Activated T-helper 1 cell treated with anti-CD3 and anti-CD28 coated beads, Interleukin-12 subunit alpha, Interleukin-12 subunit beta, Interleukin-2, Interleukin-4 antibody, amounts not matched to agents 30 ng/mL and 10 ng/mL and 1 ng/mL, durations not matched to agents 14 hours and 24 hours and 36 hours (primary cell): ENCODE measurements at places on chromosomes 4 and X. TPM values are rescaled to one million over a fixed set of nuclear protein-coding genes. Genes with fewer than 3 reads are reported as not detected.

DNA sequence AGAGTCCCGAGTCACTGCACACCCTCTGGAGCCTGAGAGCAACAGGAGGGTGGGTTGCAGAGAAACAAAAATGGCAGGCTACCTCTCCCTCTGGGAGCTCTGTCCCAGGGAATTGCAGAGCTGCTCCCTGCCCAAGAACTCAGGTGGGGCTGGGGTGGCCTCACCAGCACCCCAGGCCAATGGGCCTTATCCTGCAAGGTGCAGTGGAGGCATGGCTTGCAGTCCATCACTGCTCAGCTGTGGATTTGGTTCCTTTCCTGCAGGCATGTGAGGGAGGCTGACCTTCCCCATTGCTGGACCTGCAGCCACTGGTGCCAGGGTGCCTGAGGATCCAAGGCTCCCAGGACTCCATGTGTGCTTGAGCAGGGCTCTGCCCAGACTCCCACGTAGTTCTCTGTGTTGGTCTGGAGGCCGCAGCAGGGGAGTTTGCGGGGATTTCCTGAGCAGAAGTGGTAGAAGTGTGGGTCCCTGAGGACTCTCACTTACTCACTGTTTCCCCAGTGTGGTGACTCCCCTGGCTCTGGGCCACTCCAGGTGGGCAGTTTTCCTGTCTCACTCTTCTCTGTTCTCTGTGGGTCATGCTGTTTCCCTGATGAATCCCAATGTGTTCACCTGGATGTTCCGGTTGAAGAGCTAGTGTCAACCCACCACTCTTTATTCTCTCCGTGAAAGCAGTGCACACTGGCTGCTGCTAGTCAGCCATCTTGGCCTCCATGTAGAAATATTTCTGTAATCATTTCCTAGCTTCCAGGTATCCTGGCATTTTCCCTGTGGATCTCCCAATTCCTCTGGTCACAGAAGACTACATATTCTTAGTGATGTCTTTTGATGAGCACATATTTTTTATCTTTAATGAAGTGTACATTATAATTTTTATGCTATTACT, 82.3 kb downstream of the ARHGAP24 start:
- H3K4me1 ChIP-seq, result no peaks in the 10 kb centered on the region
- H3K27me3 ChIP-seq, result no peaks in the 10 kb centered on the region
- H3K27ac ChIP-seq, result no peak overlapping the region
- no peaks in the 10 kb centered on the region for H3K36me3 ChIP-seq
- no peak for DNase-seq

DNA sequence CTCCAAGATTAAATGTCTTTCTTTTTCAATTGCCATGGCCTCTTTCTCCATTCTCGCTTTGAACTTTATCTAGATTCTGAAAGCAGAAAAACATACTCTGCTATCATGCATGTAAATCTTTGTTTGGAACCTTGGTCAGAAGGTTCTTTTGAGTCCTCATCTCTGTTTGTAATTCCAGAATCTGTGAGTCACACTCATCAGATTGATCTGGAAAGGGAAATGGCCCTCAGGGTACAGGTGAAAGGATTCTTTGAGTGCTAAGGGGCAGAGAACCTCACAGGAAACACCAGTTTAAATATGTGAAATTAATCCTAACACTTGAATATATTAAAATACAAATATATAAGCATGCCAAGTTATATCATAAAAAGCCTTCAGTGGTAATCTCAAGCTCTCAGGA, 211.0 kb upstream of the ADGRL3 start:
- DNase-seq, result no peak
- no peak overlapping the region for H3K27ac ChIP-seq
- H3K36me3 ChIP-seq, result no peaks in the 10 kb centered on the region

DNA sequence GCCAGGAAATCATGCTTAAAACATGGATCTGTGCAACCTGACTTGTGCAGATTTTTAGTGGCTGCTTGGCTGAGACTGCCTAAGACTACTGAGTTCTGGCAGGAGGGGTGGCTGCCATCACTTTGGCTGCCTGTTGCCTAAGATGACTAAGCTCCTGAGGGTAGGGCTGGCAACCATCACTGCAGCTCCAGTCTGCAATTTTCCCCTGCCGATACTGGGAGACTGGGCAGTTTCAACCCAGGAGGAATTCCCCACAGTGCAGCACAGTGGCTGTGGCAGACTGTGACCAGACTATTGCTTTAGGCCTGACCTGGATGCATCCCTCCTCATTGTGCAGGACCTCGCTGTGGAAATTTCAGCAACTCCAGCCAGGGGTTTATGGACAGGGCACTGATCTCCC, 544.9 kb downstream of the ANKRD50 start:
- no peaks in the 10 kb centered on the region for H3K4me1 ChIP-seq
- H3K27ac ChIP-seq, result no peak overlapping the region
- H3K36me3 ChIP-seq, result no peaks in the 10 kb centered on the region
- H3K4me3 ChIP-seq, result no peak overlapping the region
- DNase-seq, result no peak

Gene STAP1
- 19.2 and 19.7 TPM in 2 replicates for total RNA-seq

GRCh38 chrX:49203536-49203935, 3.5 kb upstream of the SYP start:
- no peak overlapping the region for H3K4me3 ChIP-seq
- H3K36me3 ChIP-seq, result no peaks in the 10 kb centered on the region
- no peak for DNase-seq
- H3K27ac ChIP-seq, result no peak overlapping the region

Gene ZBED1
- 39.8 and 41.6 TPM in 2 replicates for total RNA-seq

- H3K4me1 ChIP-seq, result no peaks in the 10 kb centered on the region
- H3K4me3 ChIP-seq, result no peak overlapping the region
- H3K27me3 ChIP-seq, result peaks cover 3% of the 10 kb centered on the region
- H3K36me3 ChIP-seq, result no peaks in the 10 kb centered on the region
- DNase-seq, result no peak
- no peak overlapping the region for H3K27ac ChIP-seq
These were observed 261.4 kb downstream of the DHX15 start for GRCh38 chr4:24322995-24323394.

- H3K27ac ChIP-seq, result no peak overlapping the region
- H3K36me3 ChIP-seq, result no peaks in the 10 kb centered on the region
- DNase-seq, result no peak
- no peaks in the 10 kb centered on the region for H3K4me1 ChIP-seq
- H3K4me3 ChIP-seq, result no peak overlapping the region
These were observed 12.7 kb upstream of the AADAT start for GRCh38 chr4:170102426-170102825.

DNA sequence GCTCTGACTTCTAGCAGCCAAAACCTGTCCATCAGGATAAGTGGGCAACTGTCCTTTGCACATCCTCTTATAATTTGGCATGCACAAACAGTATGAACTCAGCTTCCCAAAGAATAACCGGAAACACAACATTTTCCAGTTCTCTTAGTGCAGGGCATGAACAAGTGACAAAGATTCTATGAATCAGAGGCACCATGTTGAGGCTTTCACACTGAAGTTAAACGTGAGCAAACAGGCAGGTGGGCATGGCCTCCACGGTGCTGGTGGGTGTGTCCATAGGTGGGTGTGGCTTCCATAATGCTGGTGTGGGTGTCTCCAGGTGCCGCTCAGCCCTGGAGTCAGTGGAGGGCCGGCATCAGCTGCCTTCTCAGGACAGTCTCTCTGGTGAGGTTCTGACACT, 196.5 kb downstream of the SMIM20 start:
- no peak overlapping the region for H3K27ac ChIP-seq
- H3K4me3 ChIP-seq, result no peak overlapping the region
- DNase-seq, result no peak
- H3K27me3 ChIP-seq, result no peaks in the 10 kb centered on the region

Gene TRO
- 0.78 and 1.3 TPM in 2 replicates for total RNA-seq

DNA sequence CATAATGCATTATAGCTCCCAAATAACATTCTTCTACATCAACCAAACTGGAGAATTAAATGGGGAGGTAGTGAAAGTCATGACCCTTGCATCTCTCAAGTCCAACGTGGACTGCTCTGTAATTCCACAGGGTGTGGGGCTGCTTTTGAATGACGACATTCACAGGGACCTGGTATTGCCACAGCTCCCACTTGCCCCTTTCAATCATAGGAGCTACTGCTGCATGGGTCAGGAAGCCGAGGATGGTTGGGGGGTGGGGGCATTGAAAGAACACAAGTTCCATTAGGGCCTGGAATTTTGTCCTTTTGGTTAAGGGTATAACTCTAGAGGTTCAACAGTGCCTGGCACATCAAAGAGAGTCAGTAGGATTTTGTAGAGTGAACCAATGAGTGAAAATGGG, 7.4 kb upstream of the CT55 start:
- no peak overlapping the region for H3K4me3 ChIP-seq
- H3K4me1 ChIP-seq, result no peaks in the 10 kb centered on the region
- no peak for DNase-seq

GRCh38 chr4:8205241-8205707, 6.2 kb downstream of the SH3TC1 start:
- H3K4me1 ChIP-seq, result peaks cover 18% of the 10 kb centered on the region
- peaks cover 7% of the 10 kb centered on the region for H3K36me3 ChIP-seq
- no peak overlapping the region for H3K27ac ChIP-seq
- no peaks in the 10 kb centered on the region for H3K27me3 ChIP-seq
- DNase-seq, result no peak
- H3K4me3 ChIP-seq, result no peak overlapping the region

DNA sequence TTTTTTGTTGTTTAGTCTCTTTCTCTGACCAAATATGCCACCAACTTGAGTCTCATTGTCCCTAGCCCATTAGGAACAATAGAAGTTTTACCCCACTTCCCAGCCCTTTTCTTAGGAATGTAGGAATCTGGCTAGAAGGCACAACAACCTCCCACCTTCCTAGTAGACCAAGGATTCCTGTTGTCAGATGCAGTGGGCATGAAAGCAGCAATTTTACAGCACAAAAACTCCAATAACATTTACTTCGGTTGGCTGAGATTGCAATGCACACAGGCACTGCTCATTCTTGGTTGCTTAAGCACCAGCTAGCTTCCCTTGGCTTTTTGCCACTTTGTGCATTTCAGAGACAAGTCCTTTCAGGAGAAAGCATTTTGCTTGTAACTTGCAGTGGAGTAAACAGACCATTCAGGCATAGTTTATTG, 312.8 kb downstream of the TENM3 start:
- H3K4me1 ChIP-seq, result no peaks in the 10 kb centered on the region
- DNase-seq, result no peak
- no peak overlapping the region for H3K27ac ChIP-seq
- no peak overlapping the region for H3K4me3 ChIP-seq
